B cell (primary cell): ENCODE measurements at places on chromosomes 4 and X. TPM values are rescaled to one million over a fixed set of nuclear protein-coding genes. Genes with fewer than 3 reads are reported as not detected.

SMPX gene
- polyA plus RNA-seq = not detected in 2 replicates

AKAP14 gene
- not detected in 2 replicates for polyA plus RNA-seq

NALF2 gene
- not detected in 2 replicates for polyA plus RNA-seq

SPANXD gene
- not detected in 2 replicates for polyA plus RNA-seq

TMPRSS11D gene
- polyA plus RNA-seq = not detected in 2 replicates

MAMLD1 gene
- 1.4 and 2.3 TPM in 2 replicates for polyA plus RNA-seq

ZNF157 gene
- polyA plus RNA-seq = 0.28 and 0.52 TPM in 2 replicates

DDX60 gene
- 7.0 and 8.1 TPM in 2 replicates for polyA plus RNA-seq

TCP11X2 gene
- polyA plus RNA-seq = not detected in 2 replicates

SH3D19 gene
- 0.01 TPM in 1 of 2 replicates, not detected in the other for polyA plus RNA-seq

SOD3 gene
- polyA plus RNA-seq = not detected in 2 replicates

ZAR1 gene
- polyA plus RNA-seq = not detected in 2 replicates

STIM2 gene
- polyA plus RNA-seq = 48.6 and 61.9 TPM in 2 replicates

C4orf36 gene
- polyA plus RNA-seq = 0.24 and 0.36 TPM in 2 replicates

SOWAHB gene
- not detected in 2 replicates for polyA plus RNA-seq

IL13RA2 gene
- not detected in 2 replicates for polyA plus RNA-seq

IL2 gene
- not detected in 2 replicates for polyA plus RNA-seq

PDZD4 gene
- 0.36 and 1.1 TPM in 2 replicates for polyA plus RNA-seq

PHOX2B gene
- polyA plus RNA-seq = not detected in 2 replicates

BEX1 gene
- polyA plus RNA-seq = 0.84 and 1.7 TPM in 2 replicates

TRMT10A gene
- polyA plus RNA-seq = 1.4 and 2.3 TPM in 2 replicates

GPR101 gene
- 0.07 TPM in 1 of 2 replicates, not detected in the other for polyA plus RNA-seq

MAML3 gene
- polyA plus RNA-seq = 0.94 and 1.6 TPM in 2 replicates

ZXDA gene
- polyA plus RNA-seq = 7.5 and 7.6 TPM in 2 replicates

FRG1 gene
- polyA plus RNA-seq = 13.6 and 36.2 TPM in 2 replicates

CTBP1 gene
- 293 and 343 TPM in 2 replicates for polyA plus RNA-seq

PDLIM3 gene
- not detected in 2 replicates for polyA plus RNA-seq

NUDT11 gene
- 0.10 and 0.27 TPM in 2 replicates for polyA plus RNA-seq

SATL1 gene
- polyA plus RNA-seq = 0.04 TPM in 1 of 2 replicates, not detected in the other

GPC4 gene
- polyA plus RNA-seq = 0.30 and 0.69 TPM in 2 replicates
